Natural killer cell treated with Interleukin-12 subunit alpha and Interleukin-12 subunit beta and Interleukin-15 and Interleukin-18, amount 100 ng/mL, for 72 hours (primary cell): ENCODE measurements at places on chromosomes 5 and 9. TPM values are rescaled to one million over a fixed set of nuclear protein-coding genes. Genes with fewer than 3 reads are reported as not detected.
A peak's percentile ranks its signal among the peaks of the same experiment; 100 is the strongest.

Gene LAMC3
- not detected for total RNA-seq

Gene ZNF883
- 0.22 TPM for total RNA-seq

Gene SPINK13
- not detected for total RNA-seq

Gene PCDHA9
- not detected for total RNA-seq

Gene LURAP1L
- not detected for total RNA-seq

Gene GBGT1
- total RNA-seq, result 4.1 TPM

Gene RNF208
- total RNA-seq, result 1.9 TPM

Gene TOR4A
- 38.4 TPM for total RNA-seq

Gene PTCH1
- total RNA-seq, result 15.2 TPM

Gene PCDHB5
- not detected for total RNA-seq

Gene FOXD1
- total RNA-seq, result 1.5 TPM

Gene ZNF879
- total RNA-seq, result 4.6 TPM

GRCh38 chr5:169121630-169122420, 179.1 kb downstream of the SLIT3 start:
- H3K4me1 ChIP-seq, result no peaks in the 10 kb centered on the region
- no peak overlapping the region for H3K27ac ChIP-seq
- no peaks in the 10 kb centered on the region for H3K36me3 ChIP-seq

- peaks cover 3% of the 10 kb centered on the region for H3K4me1 ChIP-seq
- H3K4me3 ChIP-seq, result no peak overlapping the region
- no peak overlapping the region for H3K27ac ChIP-seq
- no peaks in the 10 kb centered on the region for H3K36me3 ChIP-seq
Observed at GRCh38 chr9:133065070-133065388, 3.2 kb downstream of the CEL start.

DNA sequence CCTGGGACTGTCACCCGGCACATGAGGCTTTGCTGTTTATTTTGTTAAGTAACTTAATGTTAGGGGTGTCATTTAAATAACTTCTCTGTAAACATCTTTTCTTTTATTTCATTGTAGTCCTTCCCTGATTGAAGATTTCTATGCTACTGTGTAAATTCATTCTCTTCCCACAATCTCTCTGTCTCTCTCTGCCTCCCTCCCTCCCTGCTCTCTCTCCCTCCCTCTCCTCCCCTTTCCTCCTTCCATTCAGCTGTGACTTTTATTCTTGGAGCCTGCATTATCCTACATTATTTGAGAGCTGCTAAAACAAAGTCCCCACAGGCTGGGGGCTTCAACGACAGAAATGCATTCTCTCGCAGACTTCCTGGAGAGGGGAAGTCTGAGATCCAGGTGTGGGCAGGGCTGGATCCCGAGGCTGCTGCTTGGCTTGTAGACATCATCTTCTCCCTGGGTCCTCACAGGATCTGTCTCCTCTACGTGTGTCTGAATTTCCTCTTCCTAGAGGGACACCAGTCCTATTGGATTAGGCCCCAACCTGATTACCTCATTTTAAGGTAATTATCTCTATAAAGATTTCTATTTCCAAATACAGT, 18.4 kb downstream of the UBE2QL1 start:
- H3K4me1 ChIP-seq, result no peaks in the 10 kb centered on the region
- no peak for DNase-seq
- no peak overlapping the region for H3K4me3 ChIP-seq
- no peak overlapping the region for H3K27ac ChIP-seq
- H3K27me3 ChIP-seq, result peaks cover 7% of the 10 kb centered on the region
- H3K36me3 ChIP-seq, result no peaks in the 10 kb centered on the region

DNA sequence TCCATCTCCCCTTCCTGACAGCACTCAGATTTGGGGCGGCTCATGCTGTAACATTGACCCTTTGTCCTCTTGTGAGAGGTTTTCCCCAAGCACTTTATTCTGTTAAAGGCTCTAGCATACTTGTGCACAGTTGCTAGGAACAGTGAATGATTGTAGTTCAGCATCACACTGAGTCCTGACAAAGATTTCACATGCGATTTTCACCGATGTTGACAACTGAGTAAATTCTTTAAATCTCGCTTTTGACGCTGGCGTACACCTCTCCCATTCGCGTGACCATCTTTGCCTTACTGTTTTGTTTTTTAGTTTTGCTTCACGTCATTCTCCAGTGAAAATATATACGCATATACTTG, 780 bp downstream of the CDC37L1 start:
- H3K4me3 ChIP-seq, result no peak overlapping the region
- no peak overlapping the region for H3K27ac ChIP-seq
- no peak for DNase-seq
- peaks cover 5% of the 10 kb centered on the region for H3K36me3 ChIP-seq
- H3K27me3 ChIP-seq, result peaks cover 7% of the 10 kb centered on the region

- H3K27me3 ChIP-seq, result no peaks in the 10 kb centered on the region
- H3K4me3 ChIP-seq, result peak overlapping the region; percentile 46
- H3K4me1 ChIP-seq, result peaks cover 54% of the 10 kb centered on the region
- no peak for DNase-seq
- H3K27ac ChIP-seq, result peak overlapping the region; percentile 31
Observed at GRCh38 chr5:34491251-34491620, 164.9 kb upstream of the RAI14 start.

DNA sequence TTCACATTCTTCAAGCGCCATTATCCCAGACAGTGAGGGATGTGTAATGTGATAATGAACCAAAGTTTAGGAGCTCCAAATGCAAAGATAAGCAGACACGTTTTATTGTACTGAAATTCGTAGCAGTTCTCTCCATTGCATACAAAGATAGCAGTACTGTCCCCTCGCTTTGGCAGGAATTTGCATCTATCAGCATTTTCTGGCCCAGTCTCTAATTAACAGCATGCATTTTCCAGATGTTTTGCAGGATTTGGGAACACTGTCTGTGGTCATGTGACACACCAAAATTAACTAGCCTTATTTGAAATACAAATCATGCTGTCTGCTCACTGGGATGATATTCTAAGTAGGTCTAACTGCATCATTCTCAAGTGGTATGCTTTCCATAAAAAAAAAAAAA, 235.9 kb upstream of the TRPM3 start:
- no peak overlapping the region for H3K4me3 ChIP-seq
- H3K27ac ChIP-seq, result no peak overlapping the region
- H3K4me1 ChIP-seq, result no peaks in the 10 kb centered on the region
- no peaks in the 10 kb centered on the region for H3K27me3 ChIP-seq

GRCh38 chr9:12701126-12701525, 7.9 kb downstream of the TYRP1 start:
- H3K4me3 ChIP-seq, result no peak overlapping the region
- H3K27me3 ChIP-seq, result no peaks in the 10 kb centered on the region
- H3K36me3 ChIP-seq, result peaks cover 6% of the 10 kb centered on the region
- no peak overlapping the region for H3K27ac ChIP-seq
- H3K4me1 ChIP-seq, result no peaks in the 10 kb centered on the region

DNA sequence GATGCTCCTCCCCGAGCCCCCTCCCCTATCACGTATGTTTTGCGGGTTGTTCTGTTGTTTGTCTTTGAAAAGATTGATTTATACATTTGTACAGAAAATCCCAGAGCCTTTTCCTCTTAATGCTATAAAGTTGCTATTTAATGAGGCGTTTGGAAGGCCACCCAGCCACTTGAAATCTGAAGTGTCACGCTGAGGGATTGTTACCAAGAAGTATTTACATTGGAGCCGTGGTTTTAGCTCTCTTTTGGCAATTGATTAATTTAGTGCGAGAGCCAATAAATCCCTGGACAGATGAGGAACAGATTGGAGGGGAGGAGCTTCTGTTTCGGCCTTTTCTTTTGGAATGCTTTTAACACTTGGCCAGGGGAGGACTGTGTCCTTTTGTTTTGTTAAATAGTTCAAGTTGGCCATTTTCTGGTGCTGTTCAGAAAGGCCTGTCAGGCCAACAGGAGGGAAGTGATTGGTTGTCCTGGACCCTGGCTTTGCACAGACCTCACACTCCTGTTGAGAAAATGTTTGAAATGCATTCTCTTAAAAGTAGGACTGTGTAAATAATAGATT, 250.2 kb downstream of the PDZD2 start:
- H3K4me3 ChIP-seq, result no peak overlapping the region
- H3K27ac ChIP-seq, result no peak overlapping the region
- no peaks in the 10 kb centered on the region for H3K4me1 ChIP-seq
- no peak for DNase-seq

GRCh38 chr5:82865625-82866024, 211.6 kb downstream of the TMEM167A start:
- no peak overlapping the region for H3K4me3 ChIP-seq
- no peaks in the 10 kb centered on the region for H3K4me1 ChIP-seq
- no peak overlapping the region for H3K27ac ChIP-seq
- H3K27me3 ChIP-seq, result no peaks in the 10 kb centered on the region
- H3K36me3 ChIP-seq, result no peaks in the 10 kb centered on the region
- no peak for DNase-seq

- H3K27me3 ChIP-seq, result peaks cover 14% of the 10 kb centered on the region
- no peak overlapping the region for H3K27ac ChIP-seq
- H3K36me3 ChIP-seq, result no peaks in the 10 kb centered on the region
- DNase-seq, result no peak
- H3K4me1 ChIP-seq, result no peaks in the 10 kb centered on the region
- no peak overlapping the region for H3K4me3 ChIP-seq
Observed at GRCh38 chr9:90925581-90926257, 124.1 kb downstream of the SYK start.

- no peak overlapping the region for H3K27ac ChIP-seq
- no peak overlapping the region for H3K4me3 ChIP-seq
- peaks cover 32% of the 10 kb centered on the region for H3K27me3 ChIP-seq
- no peaks in the 10 kb centered on the region for H3K4me1 ChIP-seq
- no peak for DNase-seq
Observed at GRCh38 chr9:117772960-117773359, 68.8 kb downstream of the TLR4 start.

DNA sequence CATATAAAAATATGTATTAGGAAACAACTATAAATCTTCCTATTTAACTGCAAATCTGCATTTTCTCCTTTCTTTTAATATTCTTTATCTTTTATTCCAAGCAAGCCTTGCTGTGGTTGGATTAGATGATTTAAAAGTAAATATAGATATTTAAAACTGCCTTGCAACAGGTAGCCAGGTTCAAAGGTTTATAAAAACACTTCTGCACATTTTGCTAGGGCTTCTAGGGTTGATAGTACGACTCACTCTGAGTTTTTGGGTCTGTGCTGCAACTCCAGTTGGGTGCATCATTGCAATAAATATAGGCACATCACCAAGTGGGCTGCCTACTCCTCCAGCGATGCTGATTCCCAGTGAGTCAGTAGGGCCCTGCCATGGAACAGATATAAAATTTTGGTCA, 167.7 kb downstream of the MPDZ start:
- DNase-seq, result no peak
- no peak overlapping the region for H3K4me3 ChIP-seq
- no peak overlapping the region for H3K27ac ChIP-seq
- H3K36me3 ChIP-seq, result no peaks in the 10 kb centered on the region

- no peak overlapping the region for H3K27ac ChIP-seq
- no peaks in the 10 kb centered on the region for H3K4me1 ChIP-seq
- peaks cover 56% of the 10 kb centered on the region for H3K27me3 ChIP-seq
- H3K4me3 ChIP-seq, result no peak overlapping the region
Observed at GRCh38 chr9:7316967-7317366, 482.6 kb downstream of the DMAC1 start.

DNA sequence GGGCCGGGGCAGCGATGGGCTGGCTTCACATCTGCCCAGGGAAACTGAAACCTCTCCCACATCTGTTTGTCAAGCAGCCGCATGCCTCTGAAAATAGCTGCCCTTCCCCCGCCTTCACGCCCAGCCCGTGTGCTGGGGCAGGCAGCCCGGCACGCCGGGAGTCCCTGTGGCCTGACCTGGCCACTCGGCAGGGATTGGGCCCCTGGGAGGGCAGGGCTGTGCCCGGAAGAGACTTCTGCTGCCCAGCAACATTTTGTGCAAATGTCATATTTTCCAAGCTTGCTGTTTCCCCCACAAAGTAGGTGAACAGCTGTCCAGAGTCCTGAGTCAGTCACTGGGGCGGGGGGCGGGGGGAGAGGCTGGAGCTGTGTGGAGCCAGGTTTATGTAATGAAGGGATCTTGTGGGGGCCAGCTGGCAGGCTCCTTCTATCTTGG, 8.2 kb downstream of the COL27A1 start:
- no peak overlapping the region for H3K4me3 ChIP-seq
- no peaks in the 10 kb centered on the region for H3K36me3 ChIP-seq
- no peak overlapping the region for H3K27ac ChIP-seq
- no peak for DNase-seq
- H3K27me3 ChIP-seq, result peaks cover 5% of the 10 kb centered on the region
- H3K4me1 ChIP-seq, result no peaks in the 10 kb centered on the region

GRCh38 chr5:55498457-55498856, 36.3 kb downstream of the PLPP1 start:
- H3K4me1 ChIP-seq, result peaks cover 2% of the 10 kb centered on the region
- no peak overlapping the region for H3K4me3 ChIP-seq
- no peak for DNase-seq
- H3K27me3 ChIP-seq, result no peaks in the 10 kb centered on the region
- H3K27ac ChIP-seq, result no peak overlapping the region

GRCh38 chr9:137749511-137749910, 128.1 kb upstream of the CACNA1B start:
- H3K4me3 ChIP-seq, result no peak overlapping the region
- no peaks in the 10 kb centered on the region for H3K27me3 ChIP-seq
- H3K27ac ChIP-seq, result no peak overlapping the region
- H3K4me1 ChIP-seq, result peaks cover 31% of the 10 kb centered on the region
- DNase-seq, result no peak
- H3K36me3 ChIP-seq, result peaks cover 9% of the 10 kb centered on the region

- no peak overlapping the region for H3K27ac ChIP-seq
- no peak overlapping the region for H3K4me3 ChIP-seq
- no peak for DNase-seq
- no peaks in the 10 kb centered on the region for H3K4me1 ChIP-seq
Observed at GRCh38 chr9:135523521-135524129, 2.4 kb downstream of the LCN1 start.
